ENCODE measurements at places on chromosomes 5 and 9.

GRCh38 chr5:127517110-127517479, 345 bp upstream of the PRRC1 start:
- no peak for DNase-seq

- no peak for DNase-seq
Measured at GRCh38 chr9:19493876-19494275, 85.1 kb downstream of the ACER2 start.

DNA sequence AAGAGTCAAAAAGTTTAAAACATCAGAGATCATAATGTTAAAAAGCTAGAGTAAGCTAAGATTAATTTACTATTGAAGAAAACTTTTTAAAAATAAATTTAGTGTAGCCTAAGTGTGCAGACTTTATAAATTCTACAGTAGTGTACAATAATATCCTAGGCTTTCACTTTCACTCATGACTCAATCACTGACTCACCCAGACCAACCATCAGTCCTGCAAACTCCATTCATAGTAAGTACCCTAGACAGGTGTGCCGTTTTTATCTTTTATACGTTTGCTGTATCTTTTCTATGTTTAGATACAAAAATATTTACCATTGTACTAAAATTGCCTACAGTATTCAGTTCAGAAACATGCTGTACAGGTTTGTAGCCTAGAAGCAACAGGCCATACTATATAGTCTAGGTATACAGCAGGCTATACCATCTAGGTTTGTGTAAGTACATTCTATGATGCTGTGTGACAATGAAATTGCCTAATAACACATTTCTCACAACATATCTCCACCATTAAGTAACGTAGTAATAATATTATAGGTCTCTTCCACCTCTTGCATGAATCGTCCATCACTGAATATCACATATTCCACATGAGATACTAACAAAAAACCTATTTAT, 59.2 kb downstream of the MEGF9 start:
- no peak for DNase-seq

DNA sequence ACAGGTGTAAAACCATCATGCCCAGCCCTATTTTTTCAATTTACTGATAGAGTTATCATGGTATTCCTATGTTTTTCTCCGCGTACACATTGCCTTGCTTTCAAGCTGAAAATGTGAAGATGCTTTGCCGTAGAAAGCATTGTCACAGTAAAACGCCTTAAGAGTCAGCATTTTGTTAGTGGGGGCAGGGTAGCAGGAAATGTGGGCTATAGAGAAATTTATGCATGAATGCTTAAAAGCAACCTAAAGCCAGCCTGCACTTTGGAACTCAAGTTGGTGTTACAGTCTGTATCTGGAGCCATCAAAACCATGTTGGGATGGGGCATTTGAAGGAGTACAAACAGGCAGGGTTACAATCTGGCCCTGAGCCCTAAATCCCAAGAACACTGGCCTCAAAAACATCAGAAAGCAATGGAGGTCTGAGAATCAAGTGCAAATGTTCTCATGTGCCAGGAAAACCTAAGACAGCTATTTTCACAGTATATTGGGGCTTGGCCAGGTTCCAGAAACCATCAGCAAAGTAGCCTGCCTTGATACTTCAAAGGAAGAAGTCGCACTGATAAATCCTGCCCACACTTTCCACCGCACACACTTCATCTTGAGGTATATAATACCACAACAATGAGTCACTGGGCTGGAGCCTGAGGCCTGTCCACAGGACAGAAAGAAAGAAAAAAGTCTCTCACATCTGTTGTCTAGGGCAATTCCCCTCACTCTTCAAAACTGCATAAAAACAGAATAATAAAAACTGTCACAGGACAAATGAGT, 313.8 kb downstream of the ENC1 start:
- peak; percentile 85 for DNase-seq

- DNase-seq: no peak
Measured at GRCh38 chr9:19409401-19410194, 789 bp downstream of the ACER2 start.

- no peak for DNase-seq
Measured at GRCh38 chr9:92350740-92351133, 25.0 kb downstream of the CENPP start.

- DNase-seq: no peak
Measured at GRCh38 chr5:142438573-142438972, 113.8 kb upstream of the SPRY4 start.

GRCh38 chr5:143826951-143827444, 15.0 kb downstream of the HMHB1 start:
- DNase-seq: no peak

- no peak for DNase-seq
Measured at GRCh38 chr9:133252301-133253020, 22.5 kb downstream of the ABO start.

GRCh38 chr9:21395778-21396717, 10.8 kb upstream of the IFNA2 start:
- DNase-seq: no peak

- DNase-seq: no peak
Measured at GRCh38 chr9:126578029-126578428, 35.7 kb upstream of the LMX1B start.
